ENCODE measurements at places on chromosomes 2 and 18.
A peak's percentile ranks its signal among the peaks of the same experiment; 100 is the strongest.

- no peak for DNase-seq
Measured at GRCh38 chr2:118654945-118655344, 192.5 kb downstream of the EN1 start.

DNA sequence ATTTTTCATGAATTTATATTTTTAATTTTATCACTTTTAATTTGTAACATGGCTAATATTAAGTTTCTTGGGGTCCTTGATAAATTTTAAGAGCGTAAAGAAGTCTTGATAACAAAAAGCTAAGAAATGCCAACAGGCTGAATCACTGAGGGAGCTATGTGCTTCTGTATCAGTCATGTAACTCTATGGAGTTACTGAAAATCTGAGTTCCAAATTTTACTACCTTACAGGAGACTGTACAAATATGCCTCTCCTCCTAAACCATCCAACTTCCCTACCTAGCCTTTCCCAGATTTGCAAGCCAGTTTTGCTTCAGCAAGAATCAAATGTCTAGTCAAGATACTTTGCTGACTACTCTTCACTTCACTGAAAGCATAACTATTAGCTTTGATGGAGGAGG lies 35.7 kb downstream of the FEZ2 start:
- no peak for DNase-seq

- no peak for DNase-seq
Measured at GRCh38 chr2:16665748-16666448, at the start of gene CYRIA. CYRIA (minus strand) TSS chr2:16665834; CDS start chr2:16588119, 77,715 bp downstream.

- no peak for DNase-seq
Measured at GRCh38 chr2:129758784-129759471, 220.5 kb upstream of the RAB6C start.

DNA sequence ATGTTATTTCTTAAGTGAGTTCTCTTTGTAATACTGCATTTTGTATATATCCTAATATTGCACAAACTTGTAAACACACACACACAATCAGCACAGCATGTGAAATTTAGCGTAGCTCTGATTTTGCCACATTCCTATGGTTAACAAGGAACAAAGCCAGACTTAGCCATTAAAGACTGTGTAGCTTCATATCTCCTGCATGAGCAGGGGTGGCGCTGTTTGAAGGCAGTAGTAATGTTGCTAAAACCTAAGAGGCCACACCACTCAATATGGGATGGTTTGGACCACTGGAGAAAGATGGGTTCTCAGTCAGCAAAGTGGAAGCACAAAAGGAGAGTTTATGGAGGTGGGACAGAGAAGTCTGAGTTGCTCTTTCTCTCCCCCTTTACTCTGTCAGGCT lies 61.1 kb upstream of the RND3 start:
- peak; percentile 17 for DNase-seq

- no peak for DNase-seq
Measured at GRCh38 chr2:98777076-98777475, 46.1 kb upstream of the MGAT4A start.

GRCh38 chr2:240968731-240969624 lies 29.4 kb upstream of the SNED1 start:
- no peak for DNase-seq

- DNase-seq, result no peak
Measured at GRCh38 chr18:47260120-47260923, 8.9 kb upstream of the SKOR2 start.

- DNase-seq, result no peak
Measured at GRCh38 chr2:150110548-150110947, 376.9 kb downstream of the RND3 start.

DNA sequence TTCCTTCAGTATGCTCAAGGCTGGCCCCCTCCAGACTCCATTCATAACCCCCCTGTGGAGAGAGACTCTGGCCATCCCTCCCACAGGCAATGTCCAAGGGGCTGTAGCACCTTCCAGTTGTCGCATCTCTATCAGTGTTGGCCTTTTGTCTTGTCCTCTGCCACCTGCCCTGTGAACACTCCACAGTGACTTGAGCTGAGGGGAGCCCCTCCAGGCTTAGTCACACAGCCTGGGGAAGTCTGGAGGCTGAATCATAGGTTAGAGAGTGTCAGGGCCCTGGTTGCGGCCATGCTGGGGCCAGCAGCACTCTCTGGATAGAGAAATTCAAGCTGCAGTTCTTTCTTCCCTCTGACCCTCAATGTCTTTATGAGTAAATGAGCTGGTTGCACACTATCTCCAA lies 64.7 kb downstream of the GYPC start:
- no peak for DNase-seq

DNA sequence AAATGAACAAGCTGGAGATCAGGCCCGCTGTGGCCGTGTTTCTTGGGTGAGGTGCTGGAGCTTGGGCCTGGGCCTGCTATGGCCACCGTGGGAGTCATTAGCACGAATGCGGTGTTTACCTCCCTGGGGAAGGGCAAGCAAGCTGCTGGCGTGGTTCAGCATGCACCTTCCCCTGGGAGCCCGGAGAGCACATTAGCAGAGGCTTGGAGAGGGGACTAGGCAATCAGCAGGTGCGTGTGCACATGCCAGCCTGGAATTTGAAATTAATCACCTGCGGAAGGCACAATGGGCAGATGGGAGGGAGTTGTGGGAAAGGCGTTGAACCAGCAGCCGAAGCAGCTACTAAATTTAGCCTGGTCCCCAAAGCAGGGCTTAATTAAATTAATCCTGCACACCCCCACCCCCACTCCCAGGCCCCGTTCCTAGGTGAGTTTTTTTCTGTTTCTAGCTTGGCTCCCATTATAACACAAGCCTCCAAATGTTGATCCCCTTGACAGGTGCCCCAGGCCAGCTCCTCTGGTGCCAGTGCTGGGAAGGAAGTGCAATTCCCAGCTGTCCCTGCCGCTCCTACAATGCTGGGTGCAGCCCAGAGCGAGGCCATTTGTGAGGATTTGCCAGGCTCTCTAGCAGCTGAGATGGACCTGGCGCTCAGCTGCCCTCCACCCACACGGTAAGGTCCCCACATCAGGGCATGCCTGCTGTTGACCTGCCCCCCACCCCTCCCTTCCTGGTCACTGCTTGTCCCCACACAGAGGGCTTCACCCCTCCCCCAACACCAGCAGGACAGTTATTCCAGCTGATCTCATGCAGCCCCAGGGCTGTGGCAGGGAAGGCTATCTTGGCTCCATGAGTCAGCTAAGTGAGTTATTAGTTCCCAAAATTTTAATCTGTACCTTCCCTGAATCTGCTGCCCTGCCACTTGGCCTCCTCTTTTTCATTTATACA lies 115.0 kb downstream of the ZBTB7C start:
- DNase-seq, result no peak

All from SK-N-DZ (cell line).